ENCODE measurements at places on chromosomes 12 and 14.

DNA sequence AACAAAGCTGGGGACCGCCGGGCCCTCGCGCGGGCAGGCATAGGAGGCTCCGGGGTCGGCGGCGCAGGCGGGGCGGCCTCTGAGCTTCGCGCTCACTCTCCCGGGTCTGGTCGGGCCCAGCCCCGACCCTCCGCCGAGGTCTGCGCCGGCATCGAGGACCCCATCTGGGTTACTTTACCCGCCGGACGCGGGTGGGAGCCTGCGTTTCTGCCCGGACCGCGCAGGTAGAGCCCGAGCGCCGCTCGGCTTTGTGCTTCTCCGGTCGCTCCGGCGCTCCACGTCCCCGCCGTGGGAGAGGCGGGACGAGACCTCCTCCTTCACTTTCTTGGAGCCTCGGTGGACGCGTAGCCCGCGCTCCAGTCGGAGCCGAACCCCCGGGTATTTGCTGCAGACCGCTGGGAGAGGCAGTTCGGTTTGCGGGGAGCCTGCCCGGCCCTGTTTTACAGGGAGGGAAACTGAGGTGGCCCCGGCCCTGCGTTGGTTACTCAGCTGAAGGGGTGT is 63.2 kb downstream of the FBXL14 start:
- DNase-seq: no peak

GRCh38 chr12:9784326-9784725 is 23.6 kb upstream of the CD69 start:
- no peak for DNase-seq

- no peak for DNase-seq
Measured at GRCh38 chr12:76898442-76898841, 19.6 kb upstream of the CSRP2 start.

DNA sequence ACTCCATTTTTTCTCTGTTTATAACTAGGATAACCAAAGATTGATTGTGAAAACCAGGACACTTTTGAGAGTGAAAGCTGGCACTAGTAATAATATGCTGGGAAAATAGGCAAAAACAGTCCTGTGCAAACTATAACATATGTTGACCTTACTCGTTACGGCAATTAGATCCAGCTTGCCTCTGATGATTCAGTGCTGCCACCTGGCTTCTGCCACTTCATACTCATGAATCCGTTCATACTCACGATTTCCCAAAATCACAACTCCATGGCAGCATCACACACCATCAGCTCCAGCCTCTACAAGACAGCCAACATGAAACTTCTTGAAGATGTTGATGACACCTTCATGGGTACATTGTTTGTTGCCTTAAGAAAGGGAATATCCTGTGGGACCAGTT is 49.1 kb upstream of the CAND1 start:
- DNase-seq: no peak

DNA sequence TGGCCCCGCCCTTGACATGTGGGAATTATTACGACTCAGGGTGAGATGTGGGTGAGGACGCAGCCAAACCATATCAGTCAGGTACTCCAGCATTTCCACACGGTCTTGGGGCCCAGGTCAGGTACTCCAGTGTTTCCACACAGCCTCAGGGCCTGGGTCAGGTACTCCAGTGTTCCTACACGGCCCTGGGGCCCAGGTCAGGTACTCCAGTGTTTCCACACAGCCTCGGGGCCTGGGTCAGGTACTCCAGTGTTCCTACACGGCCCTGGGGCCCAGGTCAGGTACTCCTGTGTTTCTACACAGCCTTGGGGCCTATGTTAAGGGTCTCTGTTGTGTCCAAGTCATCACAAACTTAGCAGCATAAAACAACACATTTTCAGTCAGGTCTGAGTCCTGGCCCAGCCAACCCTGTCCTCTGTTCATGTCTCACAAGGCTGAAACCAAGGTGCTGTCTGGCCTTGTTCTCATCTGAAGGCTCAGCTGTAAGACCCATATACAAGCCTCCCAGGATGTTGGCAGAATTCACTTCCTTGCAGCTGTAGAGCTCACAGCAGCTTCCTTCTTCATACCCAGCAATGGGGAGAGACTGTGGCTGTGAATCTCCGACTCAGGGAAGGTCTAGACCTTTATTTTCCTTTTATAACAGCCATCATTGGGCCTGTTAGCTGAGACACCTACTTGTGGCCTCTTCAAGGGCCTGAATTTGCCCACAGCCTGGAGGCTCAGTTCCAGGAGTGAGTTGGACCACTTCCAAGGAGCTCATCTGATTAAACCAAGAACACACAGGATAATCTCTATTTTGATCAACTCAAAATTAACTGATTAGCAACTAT is 107.6 kb upstream of the SFSWAP start:
- no peak for DNase-seq

DNA sequence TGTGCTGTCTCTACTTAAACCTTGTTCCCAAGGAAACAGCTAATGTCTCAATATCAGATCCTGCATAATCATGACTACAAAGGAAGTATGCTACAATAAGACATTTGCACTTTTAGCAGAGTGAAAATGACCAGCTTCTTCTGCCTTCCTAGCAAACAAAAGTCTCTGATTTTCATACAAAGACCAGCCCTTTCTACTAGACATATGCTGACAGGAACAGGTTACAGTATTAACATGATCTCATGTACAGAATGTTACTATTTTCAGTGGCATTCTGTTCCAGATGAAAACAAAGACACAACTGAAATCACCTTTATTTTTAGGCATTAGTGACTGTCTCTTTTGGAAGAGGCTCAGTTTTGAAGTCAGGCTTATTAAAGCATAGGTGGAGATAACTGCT is 228.6 kb downstream of the MED13L start:
- no peak for DNase-seq

- DNase-seq: no peak
Measured at GRCh38 chr12:55658635-55659391, 22.1 kb downstream of the OR10P1 start.

DNA sequence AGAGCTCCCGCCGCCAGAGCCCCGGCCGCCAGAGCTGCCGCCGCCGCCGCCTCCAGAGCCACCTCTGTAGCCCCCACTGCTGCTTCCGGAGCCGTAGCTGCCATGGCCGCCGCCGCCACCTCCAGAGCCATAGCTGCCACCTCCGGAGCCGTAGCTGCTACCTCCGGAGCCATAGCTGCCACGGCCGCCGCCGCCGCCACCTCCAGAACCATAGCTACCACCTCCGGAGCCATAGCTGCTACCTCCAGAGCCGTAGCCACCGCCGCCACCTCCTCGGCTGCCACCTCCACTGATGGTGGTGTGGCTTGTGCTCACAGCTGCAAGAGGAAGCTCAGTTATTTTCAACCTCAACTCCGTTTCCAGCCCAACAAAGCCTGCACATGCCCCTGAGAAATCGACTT is 4.9 kb downstream of the KRT1 start:
- no peak for DNase-seq

DNA sequence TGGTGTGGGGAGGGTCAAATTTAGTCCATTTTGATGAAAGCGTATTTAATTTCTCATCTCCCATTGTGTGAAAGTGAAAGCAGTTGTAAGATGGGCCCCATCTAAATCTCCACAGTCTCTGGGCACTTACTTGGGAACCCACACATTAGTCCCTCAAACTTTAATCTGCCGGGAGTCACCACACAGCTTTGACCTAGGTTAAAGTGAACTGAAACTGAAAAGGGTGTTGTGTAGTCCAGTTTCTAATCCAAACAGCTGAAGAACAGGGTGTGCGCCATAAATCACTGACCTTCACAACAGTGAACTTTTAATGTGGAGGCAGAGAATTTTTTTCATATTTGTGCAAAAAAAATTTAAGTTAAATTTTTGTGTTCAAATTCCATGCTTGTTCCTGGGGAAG is 48.4 kb upstream of the PTPRO start:
- DNase-seq: no peak

GRCh38 chr12:32163596-32163995 is 56.9 kb downstream of the BICD1 start:
- no peak for DNase-seq

- DNase-seq: no peak
Measured at GRCh38 chr12:92467886-92468285, 234.9 kb upstream of the PLEKHG7 start.

- no peak for DNase-seq
Measured at GRCh38 chr12:40942326-40942725, 245.8 kb upstream of the PDZRN4 start.

- no peak for DNase-seq
Measured at GRCh38 chr14:24734917-24735500, 101.0 kb upstream of the GZMB start.

DNA sequence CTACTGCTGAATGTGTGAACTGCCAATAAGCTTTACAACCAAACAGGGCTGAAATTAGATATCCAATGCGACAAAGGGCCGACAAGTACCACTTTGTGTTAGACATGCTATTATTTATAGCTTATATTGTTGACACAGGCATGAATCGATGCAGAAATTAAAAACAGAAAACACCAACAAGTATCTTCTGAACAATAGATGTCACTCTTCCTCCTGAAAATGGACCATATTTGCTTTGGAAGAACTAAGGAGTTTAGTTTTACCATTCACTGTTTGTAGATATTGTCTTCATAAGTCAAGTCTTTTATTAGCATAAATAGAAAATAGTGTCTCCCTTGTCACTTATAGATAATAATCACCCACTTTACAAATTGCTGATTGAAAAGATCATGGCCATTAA is 86.5 kb downstream of the LRIG3 start:
- DNase-seq: no peak

DNA sequence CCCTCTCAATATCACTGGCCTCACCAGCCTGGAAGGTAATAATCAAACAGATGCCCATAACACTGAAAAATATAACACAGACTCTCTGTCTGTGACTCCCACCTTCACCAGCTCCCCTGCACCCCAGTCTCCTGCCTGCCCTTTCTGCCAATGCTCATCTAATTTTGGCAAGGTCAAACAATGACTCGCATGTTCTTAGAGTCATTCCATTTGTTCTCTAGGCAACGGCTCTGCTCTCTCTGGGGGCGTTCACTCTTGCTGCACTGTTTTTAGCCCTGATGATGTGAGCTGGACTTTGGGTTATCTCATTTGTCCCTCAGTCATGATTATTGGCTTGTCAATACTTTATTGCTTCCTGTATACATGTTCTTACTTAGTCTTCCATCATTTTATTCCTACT is 691.8 kb downstream of the FLRT2 start:
- no peak for DNase-seq

GRCh38 chr12:119829439-119829838 is 47.7 kb downstream of the CIT start:
- no peak for DNase-seq

DNA sequence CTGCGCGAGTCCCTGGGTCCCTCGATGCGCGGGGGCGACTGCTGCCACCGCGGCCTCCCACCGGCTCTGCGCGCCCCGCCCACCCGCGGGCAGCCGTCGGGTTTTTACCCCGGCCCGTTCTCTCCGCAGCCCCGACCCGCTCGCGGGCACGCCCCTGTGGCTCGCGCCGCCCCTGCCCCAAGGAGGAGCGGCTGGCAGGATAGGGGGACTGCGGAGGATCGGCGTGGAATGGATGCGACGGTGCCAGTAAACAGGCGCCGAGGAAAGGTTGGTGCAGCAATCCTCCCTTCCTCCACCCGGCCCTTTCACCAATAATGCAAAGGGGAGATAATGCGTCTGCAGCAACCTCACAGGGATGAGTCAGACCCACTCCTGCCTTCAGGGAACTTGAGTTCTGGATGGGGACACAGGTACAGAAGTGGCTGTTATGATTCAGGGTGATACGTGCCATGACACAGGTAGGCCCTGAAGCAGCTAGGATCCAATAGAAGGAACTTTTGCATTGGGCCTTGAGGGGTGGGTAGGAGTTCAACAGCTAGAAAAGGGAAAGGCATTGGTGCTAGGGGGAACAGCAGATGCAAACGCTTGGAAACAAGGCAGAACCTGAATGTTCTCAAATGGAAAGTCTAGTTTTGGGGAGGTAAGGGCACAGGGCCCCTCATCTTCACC is 554 bp upstream of the DEGS2 start:
- DNase-seq: no peak

DNA sequence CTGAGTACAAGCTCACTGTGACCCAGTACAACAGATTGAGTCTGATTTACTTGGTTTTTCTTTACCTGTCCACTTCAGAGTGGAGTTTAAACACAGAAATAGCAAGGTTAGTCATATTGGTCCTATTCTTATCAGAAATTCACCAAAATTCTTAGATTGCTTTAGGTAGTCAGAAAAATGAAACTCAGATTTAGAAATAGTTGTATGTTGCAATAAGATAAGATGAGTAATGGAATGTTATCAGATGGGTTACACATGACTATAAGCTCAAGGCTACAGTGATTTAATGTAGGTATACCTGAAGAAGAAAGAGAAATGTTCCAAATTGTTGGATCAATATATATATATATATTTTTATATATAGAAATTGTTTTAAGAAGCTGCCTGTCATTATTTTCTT is 524.1 kb downstream of the LRFN5 start:
- DNase-seq: no peak

- DNase-seq: no peak
Measured at GRCh38 chr12:8566525-8566924, 25.8 kb upstream of the CLEC4E start.

DNA sequence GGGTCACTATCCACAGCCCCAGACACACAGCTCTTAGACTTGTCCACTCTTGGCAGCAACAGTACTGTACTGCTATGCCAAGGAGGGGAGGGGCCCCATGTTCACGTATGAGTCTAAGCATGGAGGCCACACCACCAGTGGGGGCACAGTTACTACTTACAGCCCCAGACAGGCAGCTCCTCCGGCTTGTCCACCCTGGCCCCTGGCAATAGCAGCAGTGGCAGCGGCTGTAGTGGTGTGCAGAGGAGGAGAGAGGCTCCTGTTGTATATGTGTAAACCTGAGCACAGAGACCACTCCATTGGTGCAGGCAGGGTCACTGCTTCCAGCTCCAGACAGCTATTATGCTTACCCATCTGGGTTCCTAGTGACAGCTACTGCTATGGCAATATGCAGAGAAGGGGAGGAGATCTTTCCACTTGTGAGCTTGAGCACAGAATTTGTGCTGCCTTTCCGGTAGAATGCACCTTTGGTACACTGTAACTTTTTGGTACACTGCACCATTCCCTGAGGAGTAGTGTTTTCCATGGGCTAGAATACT is 113.2 kb downstream of the RAD51B start:
- DNase-seq: no peak

Measured in breast epithelium (tissue), 4 donors.